ENCODE measurements at places on chromosomes 16 and 17. TPM values are rescaled to one million over a fixed set of nuclear protein-coding genes. Genes with fewer than 3 reads are reported as not detected.

WFIKKN2 gene
- not detected for total RNA-seq

TBC1D3H gene
- not detected for total RNA-seq

DNAAF1 gene
- not detected for total RNA-seq

SLC6A4 gene
- total RNA-seq = not detected

ETV4 gene
- 4.2 TPM for total RNA-seq

SLC52A1 gene
- total RNA-seq = 0.36 TPM

ANKRD40CL gene
- total RNA-seq = not detected

RNU2-1 gene
- total RNA-seq = 5,687 TPM

SLFN13 gene
- 46.0 TPM for total RNA-seq

KRTAP4-4 gene
- not detected for total RNA-seq

EPX gene
- total RNA-seq = not detected

FOXJ1 gene
- 0.29 TPM for total RNA-seq

Measured in activated CD4-positive, alpha-beta memory T cell treated with anti-CD3 and anti-CD28 coated beads for 36 hours (primary cell).